ENCODE measurements at places on chromosomes 6 and 20. TPM values are rescaled to one million over a fixed set of nuclear protein-coding genes. Genes with fewer than 3 reads are reported as not detected.

DNA sequence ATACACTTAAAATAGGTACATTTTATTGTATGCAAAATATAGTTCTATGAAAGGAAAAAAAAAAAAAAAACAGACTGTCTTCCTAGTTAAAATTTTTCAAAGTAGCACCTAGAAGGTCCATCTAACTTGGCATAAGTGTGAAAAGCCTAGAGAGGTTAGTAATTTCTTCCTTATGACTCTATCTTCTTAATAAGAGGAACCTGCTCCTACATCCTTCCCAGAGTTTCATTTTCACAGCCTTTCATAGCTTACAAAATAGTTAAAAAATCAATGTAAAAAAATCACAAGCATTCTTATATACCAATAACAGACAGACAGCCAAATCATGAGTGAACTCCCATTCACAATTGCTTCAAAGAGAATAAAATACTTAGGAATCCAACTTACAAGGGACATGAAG is 28.8 kb downstream of the OGFRL1 start:
- DNase-seq, result no peak

DNA sequence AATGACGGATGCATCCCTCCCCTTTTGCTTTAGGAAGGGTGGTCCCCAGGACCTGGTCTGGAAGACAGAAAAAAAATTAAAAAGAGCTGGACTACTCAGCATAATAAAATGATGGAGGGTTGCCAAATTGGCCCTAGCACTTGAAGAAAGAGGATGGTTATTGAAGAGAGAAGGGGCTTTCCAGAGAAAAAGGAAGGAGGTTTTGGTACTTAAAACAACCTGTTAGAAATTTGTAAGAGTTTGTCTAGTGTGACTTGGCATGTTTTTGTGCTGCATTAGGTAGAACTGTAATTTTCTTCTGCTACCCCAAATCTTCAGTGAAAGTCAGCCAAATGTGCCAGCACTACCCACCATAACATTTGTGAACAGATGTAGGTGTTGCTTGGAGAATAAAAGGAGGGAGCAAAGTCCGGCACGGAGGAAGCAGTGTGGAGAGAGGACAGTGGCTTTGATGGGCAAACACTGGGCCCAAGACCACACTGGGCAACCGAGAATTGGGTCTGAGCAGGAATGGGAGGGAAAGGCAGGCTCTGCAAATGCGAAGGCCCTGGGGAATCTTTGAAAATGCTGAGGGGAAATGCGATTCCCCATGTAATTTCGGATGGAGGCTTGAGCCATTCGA is 160.9 kb downstream of the QRSL1 start:
- DNase-seq, result no peak

DNA sequence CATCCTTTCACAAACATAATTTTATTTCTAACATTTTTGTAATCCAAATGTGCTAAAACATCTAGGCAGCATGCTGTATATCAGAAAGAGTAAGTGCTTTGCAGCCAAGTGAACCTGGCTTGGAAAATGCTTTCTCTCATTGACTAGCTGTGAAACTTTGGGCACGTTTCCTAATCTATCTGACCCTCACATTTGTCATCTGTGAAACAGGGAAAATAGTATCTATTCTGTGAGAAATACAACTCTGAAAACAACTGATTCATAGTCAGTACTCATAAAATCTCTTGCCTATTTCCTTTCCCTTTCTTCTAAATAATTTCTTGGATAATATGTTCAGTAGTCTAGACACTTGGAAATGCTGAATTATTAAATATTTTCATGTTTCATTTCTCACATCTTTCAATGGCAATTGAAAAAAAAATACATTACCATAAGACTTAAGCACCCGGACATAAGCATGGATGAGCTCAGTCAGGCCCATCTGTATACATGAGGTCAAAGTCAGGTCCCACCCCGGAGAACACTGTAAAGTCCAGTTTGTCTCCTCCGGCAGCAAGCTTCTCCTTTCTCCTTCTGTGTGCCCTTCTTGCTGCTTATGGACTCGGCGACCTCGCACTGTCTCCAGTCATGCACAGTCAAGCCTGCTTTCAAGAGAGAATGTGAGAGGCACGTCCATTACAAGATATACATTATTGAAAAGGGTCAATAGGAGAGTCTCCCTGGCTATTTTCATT is 455.0 kb upstream of the SOX4 start:
- no peak for DNase-seq

Gene BRD2
- 148 TPM for total RNA-seq

- DNase-seq, result no peak
These were observed 11.2 kb downstream of the TCFL5 start for GRCh38 chr20:62850333-62850974.

DNA sequence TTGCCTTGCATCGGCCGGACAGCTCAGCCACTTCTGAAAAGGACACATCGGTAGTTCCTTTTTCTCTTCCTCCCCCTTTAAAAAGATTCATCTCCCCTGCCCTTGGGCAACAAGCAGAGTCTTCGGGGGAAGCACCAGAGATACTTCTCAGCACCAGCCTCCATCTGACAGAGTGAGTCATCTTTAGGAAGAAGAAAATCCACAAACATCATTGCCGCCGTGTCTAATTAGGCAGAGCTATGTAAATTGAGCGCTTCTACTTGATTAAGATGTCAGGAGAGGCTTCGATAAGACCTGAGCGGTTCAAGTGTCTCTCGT is 186.4 kb downstream of the TAF4 start:
- DNase-seq, result no peak

GRCh38 chr20:42313704-42314103 is 695.5 kb upstream of the CHD6 start:
- no peak for DNase-seq

Gene GATA5
- 2.0 TPM for total RNA-seq

- DNase-seq, result no peak
These were observed 86.6 kb upstream of the PAX1 start for GRCh38 chr20:21618759-21619416.

DNA sequence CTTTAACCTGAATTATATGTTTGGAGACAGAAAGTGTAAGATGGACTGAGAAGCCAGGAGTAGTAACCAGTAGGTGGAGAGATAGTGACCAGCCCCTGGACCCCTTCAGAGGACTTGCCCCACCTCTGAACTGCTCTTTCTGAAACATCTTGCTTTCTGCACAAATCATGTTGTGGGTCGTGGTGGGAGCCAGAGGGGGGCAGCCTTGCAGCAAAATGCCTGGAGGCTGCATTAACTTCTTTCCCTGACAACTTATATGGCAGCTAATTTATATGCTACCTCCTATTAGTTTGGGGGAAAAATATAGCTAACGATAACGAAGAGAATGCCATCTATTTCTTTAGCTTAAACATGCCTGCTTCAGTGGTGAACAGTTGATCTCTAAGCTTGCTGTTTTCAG is 859.8 kb downstream of the MAFB start:
- no peak for DNase-seq

DNA sequence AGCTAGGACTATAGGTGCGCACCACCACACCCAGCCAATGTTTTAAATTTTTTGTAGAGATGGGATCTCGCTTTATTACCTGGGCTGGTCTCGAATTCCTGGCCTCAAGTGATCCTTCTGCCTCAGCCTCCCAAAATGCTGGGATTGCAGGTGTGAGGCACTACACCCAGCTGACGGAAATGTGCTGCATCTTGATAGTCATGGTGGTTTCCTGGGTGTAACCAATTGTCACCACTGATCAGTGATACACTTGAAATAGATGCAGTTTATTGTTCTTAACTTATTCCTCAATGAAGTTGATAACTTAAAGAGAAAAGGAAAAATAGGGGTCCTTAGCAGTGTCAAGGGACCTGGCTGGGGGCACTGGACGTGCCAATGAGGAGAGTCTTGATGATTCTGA is 92.4 kb downstream of the PPP1R14C start:
- no peak for DNase-seq

Gene MKKS
- 13.4 TPM for total RNA-seq

- DNase-seq, result no peak
These were observed 248.7 kb upstream of the JAG1 start for GRCh38 chr20:10922506-10922905.

DNA sequence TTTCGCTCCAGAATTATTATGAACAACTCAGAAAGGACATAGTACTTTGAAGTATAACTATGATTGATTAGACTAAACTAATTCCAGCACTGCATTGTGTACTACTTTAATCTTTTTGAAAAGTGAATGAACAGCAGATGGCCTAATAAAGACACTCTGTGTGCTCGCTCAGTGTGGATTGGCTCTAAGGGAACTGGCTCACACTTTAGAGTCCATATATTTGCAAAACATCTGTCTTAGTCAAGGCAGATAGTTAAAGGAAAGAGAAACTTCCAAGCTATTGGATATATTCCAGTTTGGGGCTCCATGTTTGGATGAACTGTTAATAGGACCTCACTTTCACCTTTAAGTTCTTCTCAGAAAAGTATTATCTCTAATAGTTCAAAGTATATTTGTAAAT is 218.9 kb downstream of the EYA4 start:
- no peak for DNase-seq
